ENCODE measurements at places on chromosomes 12 and 14. TPM values are rescaled to one million over a fixed set of nuclear protein-coding genes. Genes with fewer than 3 reads are reported as not detected.

The MYF5 gene
- total RNA-seq: not detected

The BDKRB2 gene
- total RNA-seq: 1.7 TPM

The RASAL1 gene
- 0.30 TPM for total RNA-seq

The INHBC gene
- total RNA-seq: not detected

The PZP gene
- not detected for total RNA-seq

The TAS2R10 gene
- not detected for total RNA-seq

The MMP14 gene
- total RNA-seq: 0.45 TPM

The SERPINA9 gene
- total RNA-seq: not detected

The FGF6 gene
- not detected for total RNA-seq

The PTCSC3 gene
- total RNA-seq: not detected

The POTEG gene
- 0.06 TPM for total RNA-seq

The FOXG1 gene
- total RNA-seq: 0.10 TPM

The GNB3 gene
- total RNA-seq: 1.9 TPM

The NINJ2 gene
- total RNA-seq: 1.1 TPM

The EPYC gene
- total RNA-seq: not detected

The SAMD15 gene
- 2.0 TPM for total RNA-seq

The MANSC1 gene
- 5.3 TPM for total RNA-seq

The CD163 gene
- 0.15 TPM for total RNA-seq

The SHMT2 gene
- total RNA-seq: 111 TPM

The PTPRB gene
- total RNA-seq: 0.75 TPM

The MYO1H gene
- not detected for total RNA-seq

The REC8 gene
- 5.4 TPM for total RNA-seq

The GALNT9 gene
- 4.8 TPM for total RNA-seq

The HPD gene
- total RNA-seq: 2.1 TPM

The EDDM3A gene
- not detected for total RNA-seq

The PLEKHD1 gene
- total RNA-seq: not detected

The HAL gene
- total RNA-seq: 0.29 TPM

The OTOGL gene
- not detected for total RNA-seq

The NDUFA12 gene
- total RNA-seq: 138 TPM

The NACA gene
- total RNA-seq: 1,538 TPM

The CRACR2A gene
- total RNA-seq: 1.9 TPM

The PKP2 gene
- 6.1 TPM for total RNA-seq

The EPS8 gene
- total RNA-seq: 49.0 TPM

The CHURC1 gene
- 76.0 TPM for total RNA-seq

The FOXM1 gene
- total RNA-seq: 90.6 TPM

The EFS gene
- total RNA-seq: not detected

The SERPINA4 gene
- 0.07 TPM for total RNA-seq

The SSPN gene
- 0.91 TPM for total RNA-seq

Measured in A549 treated with GW870086 at 1 μM for 4 hours (cell line).